ENCODE measurements at places on chromosomes 3 and 15.
A peak's percentile ranks its signal among the peaks of the same experiment; 100 is the strongest.

GRCh38 chr3:192340031-192340430 is 387.3 kb downstream of the FGF12 start:
- no peak for DNase-seq

DNA sequence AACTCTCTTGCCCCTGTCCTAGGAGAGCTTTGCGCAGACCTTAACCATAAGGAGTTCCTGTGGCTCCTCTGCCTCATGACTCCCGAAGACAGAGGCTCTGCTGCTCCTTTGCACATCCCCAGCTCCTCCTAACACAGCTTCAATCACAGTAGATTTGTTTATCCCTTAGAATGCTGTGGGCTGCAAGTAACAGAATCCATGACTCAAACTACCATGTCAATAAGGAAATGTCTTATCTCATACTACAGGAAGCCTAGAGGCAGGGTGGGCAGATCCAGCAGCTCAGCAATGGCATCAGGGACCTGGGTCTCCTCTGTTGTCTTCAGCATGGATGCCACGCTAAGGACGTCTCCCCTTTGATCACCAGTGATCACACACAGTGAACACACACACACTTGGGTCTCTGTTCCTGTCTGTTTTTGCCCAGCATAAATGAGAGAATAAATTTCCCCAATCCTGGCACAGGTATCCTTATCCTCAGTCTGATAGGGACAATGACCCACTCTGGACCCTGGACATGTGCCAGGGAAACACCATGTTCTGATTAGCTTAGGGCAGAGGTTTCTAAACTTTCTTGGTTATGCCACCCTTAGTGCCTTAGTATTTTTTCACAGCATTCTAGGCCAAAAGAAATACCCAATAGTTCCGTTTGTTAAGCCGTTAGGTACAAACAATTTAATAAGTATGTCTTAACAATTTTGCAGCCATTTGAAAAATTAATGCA is 46.1 kb upstream of the MRPS22 start:
- no peak for DNase-seq

- peak; percentile 90 for DNase-seq
These were observed 36.5 kb downstream of the ANAPC13 start for GRCh38 chr3:134449277-134449676.

GRCh38 chr3:45001738-45002137 is 24.4 kb upstream of the CLEC3B start:
- DNase-seq, result no peak

- DNase-seq, result no peak
These were observed 189.6 kb downstream of the GHSR start for GRCh38 chr3:172258624-172259023.

DNA sequence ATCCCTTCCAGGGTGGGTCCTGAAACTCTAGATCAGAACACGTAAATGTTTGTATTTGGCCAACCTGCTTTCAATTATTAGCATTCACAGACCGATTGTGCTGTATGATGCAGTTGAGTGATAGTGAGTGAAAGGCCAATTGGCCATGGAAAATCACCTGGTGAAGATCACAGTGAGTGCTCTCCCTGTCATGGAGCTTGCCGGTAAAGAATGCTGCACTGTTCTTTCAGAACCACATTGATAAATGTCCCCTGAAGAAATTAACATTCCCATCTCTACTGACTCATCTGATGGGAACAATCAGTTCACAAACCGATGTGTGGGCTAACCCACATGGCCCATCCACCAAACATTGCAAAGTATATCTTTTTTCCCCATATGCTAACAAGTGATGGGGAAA is 324.8 kb upstream of the TBL1XR1 start:
- DNase-seq, result no peak

DNA sequence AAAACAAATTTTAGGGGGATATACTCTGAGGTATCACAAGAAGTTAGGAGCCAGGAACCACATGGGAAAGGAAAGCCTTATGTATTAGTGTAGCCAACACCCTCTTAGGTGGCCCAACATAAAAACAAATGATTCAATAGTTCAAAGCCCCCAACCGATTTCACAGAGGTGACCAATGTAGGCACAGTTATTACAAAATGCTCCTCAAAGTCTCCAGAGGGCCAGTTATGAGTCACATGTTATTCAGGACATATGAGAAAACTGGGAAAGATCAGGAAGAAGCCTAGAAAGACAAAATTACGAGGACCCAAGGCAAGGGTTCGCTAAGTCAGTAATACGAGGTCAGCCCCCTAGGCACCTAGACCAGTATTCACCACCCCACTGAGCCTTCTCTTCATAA is 29.9 kb upstream of the FBN1 start:
- no peak for DNase-seq

- DNase-seq, result no peak
These were observed 407.6 kb downstream of the ZIC1 start for GRCh38 chr3:147816752-147817151.

GRCh38 chr15:63088533-63089245 is 33.0 kb upstream of the LACTB start:
- DNase-seq, result no peak

DNA sequence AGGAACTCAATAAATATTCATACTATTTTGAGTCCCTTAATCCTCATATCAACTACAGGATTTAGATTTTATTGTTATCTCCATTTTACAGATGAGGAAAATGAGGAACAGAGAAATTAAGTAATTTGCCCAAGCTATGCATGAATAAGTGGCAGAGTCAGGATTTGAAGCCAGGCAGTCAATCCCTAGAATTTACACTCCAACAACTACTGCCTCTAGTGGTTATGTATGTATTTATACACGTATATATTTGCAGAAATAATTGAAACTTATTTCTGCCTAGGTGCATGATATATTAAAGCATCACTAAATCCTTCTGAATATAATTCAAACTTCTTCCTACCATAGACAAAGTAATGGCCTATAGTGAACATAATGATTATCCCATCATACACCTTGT is 137.4 kb downstream of the SERPINI1 start:
- DNase-seq, result no peak

DNA sequence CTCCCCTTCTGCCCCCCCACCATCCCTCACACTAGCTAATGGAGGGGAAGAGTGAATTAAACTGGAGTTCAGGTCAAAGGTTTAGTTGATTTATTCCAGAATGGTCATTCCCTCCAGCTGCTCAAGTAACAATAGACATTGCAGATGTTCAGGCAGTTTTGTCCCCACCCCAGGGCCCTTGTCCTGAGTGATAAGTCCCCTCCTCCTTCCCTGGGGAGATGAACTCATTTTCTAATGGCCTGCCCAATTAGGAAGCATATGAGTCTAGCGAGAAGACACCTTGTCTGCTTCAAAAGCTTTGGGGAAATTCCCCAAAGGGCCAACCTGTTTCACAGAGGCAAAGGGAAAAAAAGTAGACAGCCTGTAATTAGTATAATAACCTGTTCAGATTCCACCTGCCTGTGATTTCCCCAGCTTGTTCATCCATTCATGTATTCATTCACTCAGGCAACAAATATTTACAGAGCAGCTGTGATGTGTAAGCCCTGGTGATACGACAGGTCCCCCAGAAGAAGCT is 165.3 kb downstream of the SHQ1 start:
- DNase-seq, result no peak

GRCh38 chr3:156044634-156044975 is 75.8 kb upstream of the KCNAB1 start:
- DNase-seq, result no peak

GRCh38 chr15:78244101-78244500 is 9.7 kb upstream of the ACSBG1 start:
- DNase-seq, result no peak

DNA sequence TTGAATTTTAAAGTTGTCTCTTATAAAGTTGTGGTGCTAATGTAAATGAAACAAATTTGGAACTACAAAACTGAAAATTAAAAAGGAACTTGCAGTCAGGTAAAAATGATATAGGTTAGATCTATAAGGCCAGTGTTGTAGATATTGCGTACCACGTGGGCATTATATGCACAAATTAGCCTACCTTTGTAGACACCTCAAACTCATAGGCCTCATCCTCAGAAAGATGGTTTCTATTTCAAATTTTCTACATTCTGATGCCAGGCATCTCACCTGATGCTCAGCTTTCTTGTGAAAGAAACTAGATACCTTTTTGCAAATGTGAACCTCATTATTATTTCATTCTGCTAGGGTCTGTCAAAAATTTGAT is 25.6 kb downstream of the TMEM207 start:
- DNase-seq, result no peak

DNA sequence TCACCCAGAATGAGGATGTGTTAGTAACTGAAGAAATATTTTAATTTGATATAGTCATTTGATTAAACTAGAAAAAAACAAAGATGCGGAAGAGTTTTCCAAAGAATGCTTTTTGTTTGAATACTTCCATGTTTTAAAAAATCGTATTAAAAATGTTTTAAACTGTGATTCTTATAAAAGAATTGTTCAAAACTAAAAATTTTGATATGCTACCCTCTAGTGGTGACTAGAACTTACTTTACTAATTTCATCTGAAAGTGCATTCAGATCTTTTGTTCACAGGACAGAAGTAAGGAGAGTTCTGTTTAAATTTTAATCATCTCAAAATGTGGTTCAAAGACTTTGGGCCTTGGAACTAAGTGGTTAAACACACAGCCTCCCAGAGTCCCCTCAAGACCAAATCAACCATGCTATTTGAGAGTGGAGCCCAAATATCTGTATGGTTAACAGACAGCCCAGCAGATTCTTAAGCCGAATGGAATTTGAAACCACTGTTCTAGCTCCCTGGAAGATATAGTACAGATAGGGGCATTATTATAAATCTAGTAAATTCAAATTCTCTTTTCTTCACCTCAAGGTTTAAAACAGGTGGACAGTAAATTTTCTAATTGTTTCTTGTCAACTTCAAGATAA is 45.2 kb upstream of the SYNPR start:
- DNase-seq, result peak; percentile 22

DNA sequence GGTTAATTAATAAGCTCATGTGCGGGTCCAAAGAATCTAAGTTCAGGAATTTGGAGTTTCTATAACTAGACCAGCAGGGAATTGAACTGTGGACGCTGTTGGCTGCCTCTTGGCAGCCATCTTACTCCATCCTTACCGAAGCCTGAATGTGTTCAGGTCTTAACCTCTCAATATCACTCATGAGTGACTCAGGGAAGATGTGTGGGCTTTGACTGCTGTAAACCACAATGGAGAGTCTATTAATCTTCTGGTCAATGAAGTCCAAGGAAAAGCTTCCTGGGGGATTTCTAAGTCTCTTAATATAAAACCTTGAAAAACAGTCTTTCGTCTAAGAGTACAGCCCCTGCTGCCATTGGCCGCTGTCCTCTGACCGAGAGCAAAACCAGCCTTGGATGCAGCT is 46.7 kb upstream of the OXTR start:
- DNase-seq, result no peak

DNA sequence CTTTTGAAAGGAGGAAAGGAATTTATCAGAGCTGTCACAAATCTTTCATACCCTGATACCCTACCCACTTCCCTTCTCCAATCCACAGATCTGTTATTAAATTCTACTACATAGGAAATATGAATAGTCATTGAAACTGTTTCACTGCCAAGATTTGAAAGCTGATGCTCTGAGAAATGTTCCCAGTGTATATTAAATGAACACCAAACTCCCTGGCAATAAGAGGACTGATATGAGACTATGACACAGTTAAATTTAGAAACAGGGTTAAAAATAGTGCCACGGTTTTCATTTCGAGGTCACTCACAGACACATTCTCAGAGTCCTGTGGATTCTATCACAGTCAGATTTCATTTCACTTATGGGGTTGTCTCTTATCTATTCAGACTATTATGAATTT is 27.2 kb upstream of the GBE1 start:
- DNase-seq, result no peak

DNA sequence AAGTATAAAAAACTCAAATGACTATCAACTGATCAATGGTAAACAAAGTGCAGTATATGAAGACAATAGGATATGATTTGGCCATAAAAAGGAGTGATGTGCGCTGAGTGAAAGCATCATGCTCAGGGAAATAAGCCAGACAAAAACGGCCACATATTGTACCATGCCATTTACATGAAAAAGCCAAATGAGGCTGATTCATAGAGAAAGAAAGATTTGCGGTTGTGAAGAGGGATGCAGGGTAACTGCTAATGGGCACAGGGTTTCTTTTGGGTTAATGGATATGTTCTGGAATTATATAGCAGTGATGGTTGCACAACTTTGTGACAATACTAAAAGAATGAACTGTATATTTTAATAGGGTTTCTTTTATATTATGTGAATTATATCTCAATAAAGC is 877.2 kb upstream of the CFAP20DC start:
- no peak for DNase-seq

DNA sequence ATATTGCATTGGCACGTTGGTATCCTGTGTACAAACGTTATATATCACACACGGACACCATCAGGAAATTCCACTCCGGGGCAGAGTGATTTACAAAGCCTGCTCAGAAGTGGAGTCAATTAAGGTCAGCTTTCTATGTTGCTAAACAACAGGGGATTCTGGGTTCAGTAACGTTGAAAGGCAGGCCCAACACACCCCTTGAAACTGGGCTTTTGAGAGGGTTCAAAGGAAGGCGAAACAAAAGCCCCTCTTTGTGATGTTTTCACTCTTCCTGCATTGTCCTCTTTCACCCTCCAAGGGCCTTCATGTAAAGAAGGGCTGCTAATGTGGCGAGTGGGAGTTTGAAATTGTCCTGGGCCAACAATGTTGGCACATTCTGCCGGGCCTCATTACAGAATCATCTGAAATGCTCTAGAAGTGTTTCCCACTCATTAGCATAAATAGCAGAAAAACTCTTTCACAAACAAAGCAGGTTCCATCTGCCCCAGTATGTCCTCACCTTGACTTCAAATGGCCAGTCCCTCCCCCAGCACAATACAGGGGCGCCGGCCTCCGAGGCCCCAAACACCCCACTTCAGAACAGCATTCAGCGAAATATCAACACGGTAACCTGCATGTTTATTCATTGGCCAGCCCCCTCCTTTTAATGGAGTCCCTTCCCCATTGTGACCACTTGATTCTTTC is 76.4 kb downstream of the HES1 start:
- no peak for DNase-seq

DNA sequence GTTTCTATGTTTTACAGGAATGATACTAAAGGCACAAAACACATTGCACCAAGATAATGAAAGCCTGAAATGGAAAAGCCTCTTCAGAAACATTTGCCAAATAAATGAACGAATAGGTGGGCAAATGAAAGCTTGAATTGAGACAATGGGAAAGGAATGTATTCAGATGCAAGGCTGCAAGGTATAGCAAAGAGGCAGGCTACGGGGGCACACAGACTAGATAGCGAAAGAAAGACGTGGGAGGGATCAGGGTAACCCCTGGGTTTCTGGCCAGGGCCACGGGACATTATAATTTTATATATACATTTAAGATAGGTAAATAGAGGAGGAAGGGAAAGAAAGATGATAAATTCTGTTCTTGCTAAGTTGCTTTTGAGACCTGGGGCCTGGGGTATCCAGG is 95.9 kb upstream of the NLGN1 start:
- no peak for DNase-seq

Data from pons (tissue), 1 donor.